ENCODE measurements at places on chromosomes 7 and 10.

GRCh38 chr7:106450716-106451115, 165.9 kb upstream of the NAMPT start:
- DNase-seq = no peak

DNA sequence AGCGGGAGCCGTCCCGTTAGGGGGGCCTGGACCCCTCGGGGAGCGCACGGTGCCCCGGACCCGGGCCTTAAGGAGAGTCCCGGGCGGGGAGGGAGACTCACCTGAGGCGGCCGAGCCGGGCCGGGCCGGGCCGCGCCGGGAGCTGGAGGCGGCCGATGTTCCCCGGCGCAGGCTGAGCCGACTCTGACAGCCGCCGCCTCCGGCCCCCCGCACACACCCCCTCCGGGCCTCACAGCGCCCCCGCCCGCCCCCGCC, at the start of gene ACHE:
ACHE (minus strand) TSS at position 188 of the 255 bp plus-strand sequence. CDS start 1,656 bp downstream, outside the sequence.
- no peak for DNase-seq

- no peak for DNase-seq
These were observed 1.3 kb downstream of the TFR2 start for GRCh38 chr7:100639995-100640516.

DNA sequence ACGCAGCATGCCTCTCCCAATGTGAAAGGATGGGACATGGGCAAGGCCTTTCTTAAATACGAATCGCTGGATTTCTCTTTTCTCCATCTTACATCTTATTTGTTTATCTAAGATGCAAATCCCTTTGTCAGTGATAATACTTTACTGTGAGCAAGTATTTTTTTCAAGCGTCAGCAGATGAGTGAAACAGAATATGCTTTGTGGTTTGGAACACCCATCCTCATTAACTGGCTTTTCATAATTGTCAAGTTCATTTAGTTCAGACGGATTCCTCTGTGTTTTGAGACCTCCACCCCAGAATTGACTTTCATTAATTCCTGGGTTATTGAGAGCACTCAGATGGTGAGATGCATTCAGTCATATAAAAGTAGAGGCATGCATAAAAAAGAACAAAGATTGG, 149.8 kb downstream of the NSUN6 start:
- DNase-seq = no peak

DNA sequence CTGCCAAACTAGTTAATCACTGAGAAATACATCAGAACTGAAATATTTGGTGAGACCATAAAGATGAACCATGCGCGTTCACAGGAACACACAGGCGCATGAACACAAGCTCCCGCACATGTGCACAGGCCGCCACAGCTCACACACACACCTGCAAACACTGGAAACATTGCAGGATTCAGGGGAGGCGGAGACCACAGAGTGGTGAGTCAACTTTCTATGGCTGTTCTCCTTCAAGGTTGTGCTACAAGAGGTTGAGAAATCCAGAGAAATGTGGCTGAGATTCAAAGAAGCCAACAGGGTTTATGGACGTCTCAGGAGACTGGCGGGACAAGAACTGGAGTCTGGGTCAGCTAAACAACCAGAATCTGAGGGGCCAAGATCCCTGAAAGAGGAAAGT, 17.8 kb downstream of the ESYT2 start:
- DNase-seq = peak; percentile 40

GRCh38 chr10:17046989-17047388, 82.6 kb downstream of the CUBN start:
- no peak for DNase-seq

- no peak for DNase-seq
These were observed 15.6 kb downstream of the RGS10 start for GRCh38 chr10:119526621-119527592.

DNA sequence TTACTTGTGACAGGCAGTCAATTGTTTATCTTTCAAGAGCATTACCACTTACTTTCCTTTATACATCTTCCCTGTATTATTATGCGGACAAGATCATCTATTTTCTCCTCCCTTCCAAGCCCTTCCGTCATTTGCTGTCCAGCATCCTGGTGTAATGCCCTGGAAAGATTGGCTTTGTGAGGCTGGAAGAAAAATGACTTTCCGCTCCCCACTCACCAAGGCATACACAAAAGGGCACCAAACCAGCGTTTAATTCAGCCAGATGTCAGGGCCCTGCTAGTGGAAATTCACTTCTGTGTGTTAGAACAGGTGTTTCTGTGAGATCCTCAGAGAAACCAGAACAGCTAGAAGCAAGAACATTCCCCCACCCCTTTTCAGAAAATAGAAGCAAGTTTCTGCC, 128.1 kb upstream of the NANOS1 start:
- no peak for DNase-seq

DNA sequence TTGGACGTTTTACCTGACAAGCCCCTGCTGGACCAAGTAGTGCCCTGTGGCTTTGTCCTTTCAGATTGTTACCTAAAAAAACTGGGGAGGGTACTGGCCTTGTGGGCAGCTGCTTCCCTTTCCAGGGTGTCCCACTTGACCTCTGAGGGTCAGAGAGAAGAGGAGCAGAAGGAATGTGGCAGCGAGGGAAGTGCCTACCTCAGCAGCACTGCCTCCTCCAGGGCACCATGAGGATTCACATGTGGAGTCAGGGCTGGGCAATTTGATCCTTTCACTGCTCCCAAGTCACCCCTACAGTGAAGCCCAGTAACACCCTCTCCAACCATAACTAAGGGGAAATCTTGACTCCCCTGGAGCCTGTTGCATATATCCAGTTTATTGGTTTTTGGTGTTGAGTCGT, 64.6 kb downstream of the ITGB1 start:
- DNase-seq = no peak

GRCh38 chr10:15052121-15052520, 8.4 kb downstream of the OLAH start:
- DNase-seq = no peak

DNA sequence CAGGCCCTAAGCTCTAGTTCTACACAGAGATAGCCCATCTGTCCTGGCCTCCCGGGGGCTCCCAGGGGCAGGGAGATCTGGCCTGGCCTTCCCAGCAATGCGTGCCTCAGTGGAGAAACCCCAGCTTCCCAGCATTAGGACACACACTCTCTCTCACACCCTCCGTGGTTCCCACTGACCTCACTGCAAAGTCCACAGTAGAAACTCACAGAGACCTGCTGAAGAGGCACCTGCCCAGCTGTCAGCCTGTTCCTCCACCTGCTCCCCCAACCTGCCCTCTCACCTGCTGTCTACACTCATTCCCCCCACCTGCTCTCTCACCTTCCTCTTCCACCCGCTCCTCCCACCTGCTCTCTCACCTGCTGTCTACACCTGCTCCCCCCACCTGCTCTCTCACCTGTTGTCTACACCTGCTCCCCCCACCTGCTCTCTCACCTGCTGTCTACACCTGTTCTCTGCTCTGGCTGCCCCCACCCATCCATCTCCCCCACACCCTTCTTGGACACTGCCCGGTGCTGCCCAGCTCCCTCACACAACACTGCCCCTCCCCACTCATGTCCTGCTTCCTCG, 21.1 kb upstream of the PFKP start:
- no peak for DNase-seq

DNA sequence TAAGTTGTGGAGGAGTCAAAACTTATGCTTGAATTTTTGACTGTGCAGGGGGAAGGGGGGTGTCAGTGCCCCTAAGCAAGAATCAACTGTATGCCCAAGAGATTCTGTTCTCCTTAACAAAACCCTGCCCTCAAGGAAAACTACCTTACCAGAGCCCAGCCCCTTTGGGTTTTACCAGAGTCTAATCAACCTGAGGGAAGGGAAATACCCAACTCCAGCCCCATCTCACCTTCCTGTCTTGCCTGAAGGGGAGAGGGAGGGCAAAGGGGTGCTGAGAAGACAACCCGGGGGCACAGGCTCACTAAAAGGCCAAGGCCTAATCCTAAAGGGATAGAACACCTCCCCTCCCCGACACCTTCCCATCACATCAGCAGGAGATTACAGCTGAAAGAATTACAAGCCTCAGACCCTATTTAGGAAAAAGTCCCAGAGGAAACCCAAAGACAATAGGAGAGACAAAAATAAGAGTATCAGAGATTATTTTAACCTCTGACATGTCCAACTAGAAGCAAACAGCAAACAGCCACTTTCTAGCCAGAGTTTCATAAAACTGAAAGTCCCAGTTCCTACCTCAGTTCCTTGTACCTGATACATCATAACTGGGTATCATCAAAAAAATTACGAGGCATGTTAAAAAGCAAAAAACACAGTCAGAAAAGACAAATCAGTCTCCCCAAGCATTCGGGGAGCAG, 26.8 kb upstream of the C7orf33 start:
- DNase-seq = no peak

- DNase-seq = no peak
These were observed 97.5 kb upstream of the PRSS58 start for GRCh38 chr7:142355328-142355727.

GRCh38 chr10:78805176-78805575, 263.6 kb upstream of the ZMIZ1 start:
- no peak for DNase-seq

DNA sequence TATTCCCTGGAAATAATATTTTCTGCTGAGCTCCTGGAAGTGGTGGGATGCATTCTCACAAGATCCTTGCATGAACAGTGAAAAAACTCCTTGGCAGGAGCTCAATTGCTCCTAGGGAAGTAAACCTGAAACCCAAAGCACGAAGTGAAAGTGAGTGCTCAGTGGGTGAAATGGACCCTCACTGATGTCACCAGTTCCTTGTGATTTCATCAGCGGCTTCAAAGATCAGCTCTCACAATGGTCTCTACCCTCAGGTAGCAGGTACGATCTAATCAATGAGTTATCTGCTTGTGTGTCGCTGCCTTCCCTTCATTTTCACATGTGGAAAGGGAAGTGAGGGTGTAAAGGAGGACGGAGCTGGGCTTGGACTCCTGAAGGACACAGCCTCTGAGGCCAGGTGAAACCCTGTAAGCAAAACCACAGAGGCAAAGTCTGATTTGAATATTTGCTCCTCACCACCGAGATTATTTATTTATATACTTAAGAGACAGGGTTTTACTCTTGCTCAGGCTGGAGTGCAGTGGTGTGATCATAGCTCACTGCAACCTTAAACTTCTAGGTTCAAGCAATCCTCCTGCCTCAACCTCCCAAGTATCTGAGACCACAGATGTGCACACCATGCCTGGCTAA, 255.4 kb upstream of the LYZL1 start:
- no peak for DNase-seq

GRCh38 chr7:131210618-131211017, 117.1 kb upstream of the MKLN1 start:
- DNase-seq = no peak

- no peak for DNase-seq
These were observed 18.3 kb upstream of the LRGUK start for GRCh38 chr7:134108802-134109201.

DNA sequence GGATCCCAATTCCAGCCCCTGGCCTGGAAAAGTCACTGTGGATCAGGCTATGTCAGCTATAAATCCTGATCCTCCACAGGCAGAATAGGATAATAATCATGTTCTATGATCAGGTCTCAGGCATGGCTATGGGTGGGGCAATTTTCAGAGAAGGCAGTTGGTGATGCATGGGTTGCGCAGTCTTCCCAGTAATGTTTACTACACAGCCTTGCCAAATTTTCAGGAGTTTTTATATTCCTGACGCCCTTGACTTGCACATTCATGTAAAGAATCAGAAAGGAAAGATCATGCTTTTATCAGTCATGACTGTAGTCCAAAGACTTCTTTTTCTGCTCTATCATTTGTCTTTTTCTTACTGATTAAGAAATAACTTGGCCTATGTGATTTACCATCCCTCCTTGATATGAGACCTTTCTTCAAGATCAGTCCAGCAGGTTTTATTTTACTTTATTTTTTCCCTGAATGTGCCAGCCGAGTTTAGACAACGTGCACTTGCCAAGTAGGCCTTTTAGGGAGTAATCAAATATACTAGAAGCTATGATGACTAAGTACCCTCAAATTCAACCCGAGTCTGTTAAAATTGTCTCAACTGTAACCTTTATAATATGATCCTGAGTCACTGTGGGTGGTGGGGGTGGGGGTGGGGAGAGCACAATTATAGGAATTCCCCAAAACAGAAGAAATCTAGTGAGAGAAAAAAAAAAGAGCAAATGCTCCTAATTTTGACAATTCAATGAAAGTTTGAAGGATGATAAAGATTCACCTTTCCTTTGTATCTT, 31.9 kb downstream of the ARL4A start:
- DNase-seq = no peak

- DNase-seq = no peak
These were observed 21.9 kb downstream of the PDCD4 start for GRCh38 chr10:110893559-110894179.

DNA sequence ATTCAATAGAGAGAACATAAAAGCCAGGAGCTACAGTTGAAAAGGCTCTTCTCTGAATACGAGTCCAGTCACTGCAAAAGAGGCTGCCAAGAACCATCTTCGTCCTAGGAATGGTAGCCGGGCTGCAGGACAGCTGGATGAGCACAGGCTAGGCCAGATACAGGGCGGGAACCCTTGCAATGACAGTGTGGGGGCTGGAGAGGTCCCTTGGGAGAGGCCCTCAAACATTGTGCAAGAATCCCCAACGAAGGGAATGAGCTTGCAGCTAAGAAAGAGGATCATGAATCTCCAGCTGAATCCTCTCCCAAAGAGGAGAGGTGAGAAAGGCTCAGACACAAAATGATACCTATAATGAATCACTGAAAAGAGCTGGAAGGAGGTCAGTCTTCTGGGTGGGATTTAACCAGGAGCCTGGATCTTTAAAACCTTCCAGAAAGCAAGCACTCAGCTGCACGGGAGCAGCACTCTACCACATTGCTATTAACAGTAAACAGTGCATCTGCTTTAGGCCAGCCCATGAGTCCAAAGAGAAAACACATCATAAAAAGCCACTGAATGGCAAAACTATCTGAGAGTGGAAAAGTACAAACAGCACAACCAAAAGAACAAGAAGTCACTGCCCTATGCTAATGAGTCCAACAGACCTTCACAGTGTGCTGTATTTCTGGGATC, 287.9 kb downstream of the TNS3 start:
- no peak for DNase-seq

GRCh38 chr7:97390915-97391593, 273.6 kb downstream of the SDHAF3 start:
- no peak for DNase-seq

- no peak for DNase-seq
These were observed 767 bp downstream of the KRIT1 start for GRCh38 chr7:92244808-92245486.

- no peak for DNase-seq
These were observed 22.9 kb downstream of the TBXAS1 start for GRCh38 chr7:139851770-139852481.

Data from T-helper 2 cell treated with Interferon-gamma antibody and Interleukin-4, amounts not matched to agents 5 μg/mL and 100 μg/mL, for 36 hours (primary cell).